ENCODE measurements at places on chromosomes 12 and 14.

- DNase-seq: no peak
Observed at GRCh38 chr12:127393896-127394295, 873.1 kb upstream of the TMEM132C start.

DNA sequence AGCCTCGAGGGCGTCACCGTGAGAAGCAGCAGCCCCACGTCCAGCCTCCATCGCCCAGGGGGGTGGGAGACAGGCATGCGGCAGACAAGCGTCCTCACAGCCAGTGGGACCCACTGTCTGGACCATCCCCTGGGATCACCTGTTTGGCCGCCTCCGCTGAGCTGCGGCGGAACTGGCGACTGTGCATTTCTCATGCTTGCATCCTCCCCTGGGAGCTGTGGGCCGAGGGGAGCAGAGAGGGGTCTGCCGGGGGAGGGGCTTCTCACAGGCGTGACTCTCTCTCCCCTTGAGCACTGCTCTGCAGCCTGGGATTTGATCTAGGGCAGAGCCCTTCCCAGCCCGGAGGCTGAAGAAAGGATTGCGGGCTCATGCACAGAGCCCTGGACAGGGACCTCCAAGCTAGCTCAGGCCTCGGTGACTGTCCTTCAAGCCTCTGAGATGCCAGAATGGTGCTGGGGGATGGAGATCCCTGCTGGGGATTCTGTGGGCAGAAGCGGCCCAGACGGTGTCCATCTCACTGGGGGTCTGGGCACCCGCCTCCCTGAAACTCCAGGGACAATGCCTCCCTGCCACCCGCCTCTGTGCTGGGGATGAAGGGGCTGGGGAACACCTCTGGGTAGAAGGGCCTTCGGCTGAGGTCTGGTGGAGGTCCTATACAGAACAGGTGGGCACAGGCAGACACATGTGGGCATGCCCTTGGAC is 61.1 kb downstream of the PRIMA1 start:
- no peak for DNase-seq

GRCh38 chr12:104588047-104588920 is 131.5 kb downstream of the CHST11 start:
- DNase-seq: no peak

GRCh38 chr12:124024263-124024678 is 51.3 kb downstream of the ZNF664 start:
- no peak for DNase-seq

DNA sequence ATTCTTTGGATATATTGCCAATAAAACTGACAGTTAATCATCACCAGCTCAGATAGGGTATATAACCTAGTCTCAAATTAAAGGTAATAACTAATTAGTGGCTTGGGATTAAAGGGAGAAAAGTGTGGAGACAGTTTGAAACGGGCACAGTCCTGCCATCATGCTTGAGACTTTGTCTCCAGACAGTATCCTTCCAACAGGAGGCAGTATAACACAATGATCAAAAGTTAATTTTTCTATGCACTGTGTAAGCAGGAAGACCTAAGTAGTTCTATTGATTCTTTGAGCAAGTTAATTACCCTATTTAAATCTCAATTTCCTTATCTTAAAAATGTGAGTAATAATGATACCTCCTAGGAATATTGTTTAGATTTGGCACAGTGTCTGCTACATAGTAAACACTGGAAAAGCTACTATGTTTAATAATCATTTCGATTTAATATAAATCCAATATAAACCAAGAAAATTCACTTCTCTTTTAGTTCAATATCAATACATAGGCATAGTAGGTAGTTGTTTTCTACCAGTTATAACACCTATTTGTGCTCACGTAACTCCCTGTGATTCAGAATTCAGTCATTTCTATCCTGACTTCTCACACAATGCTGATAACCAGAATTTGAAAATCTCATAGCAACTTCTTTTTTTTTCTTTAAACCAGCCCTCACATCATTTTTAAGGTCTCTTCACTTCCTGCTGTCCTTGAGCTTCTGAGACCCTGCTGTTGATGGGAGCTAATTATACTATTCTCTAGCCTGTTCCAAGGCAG is 53.7 kb downstream of the GALNT4 start:
- no peak for DNase-seq

GRCh38 chr14:36939265-36939664 is 233.1 kb downstream of the SLC25A21 start:
- no peak for DNase-seq
